Left ventricle myocardium inferior (tissue), 1 donor: ENCODE measurements at places on chromosomes 12 and 14.
A peak's percentile ranks its signal among the peaks of the same experiment; 100 is the strongest.

- DNase-seq: no peak
These were observed 57.5 kb downstream of the AP5M1 start for GRCh38 chr14:57326253-57326652.

DNA sequence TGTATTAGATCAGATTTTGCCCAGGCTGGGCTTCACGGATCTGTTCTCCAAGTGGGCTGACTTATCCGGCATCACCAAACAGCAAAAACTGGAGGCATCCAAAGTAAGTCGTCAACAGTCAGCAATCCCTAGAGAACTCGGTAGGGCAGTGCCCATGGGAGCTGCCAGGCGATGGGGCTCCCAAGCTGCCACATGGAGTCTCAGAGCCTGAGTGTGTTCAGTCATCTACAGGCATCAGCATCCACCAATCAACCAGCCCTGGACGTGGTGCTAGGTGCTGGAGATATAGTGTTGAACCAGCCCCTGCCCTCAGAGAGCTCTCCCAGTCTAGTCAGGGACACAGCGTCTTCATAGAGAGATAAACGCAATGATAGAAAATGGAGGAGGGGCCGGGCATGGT is 6.9 kb downstream of the SERPINA4 start:
- DNase-seq: no peak

- DNase-seq: no peak
These were observed 69.1 kb downstream of the PAPOLA start for GRCh38 chr14:96571311-96571710.

DNA sequence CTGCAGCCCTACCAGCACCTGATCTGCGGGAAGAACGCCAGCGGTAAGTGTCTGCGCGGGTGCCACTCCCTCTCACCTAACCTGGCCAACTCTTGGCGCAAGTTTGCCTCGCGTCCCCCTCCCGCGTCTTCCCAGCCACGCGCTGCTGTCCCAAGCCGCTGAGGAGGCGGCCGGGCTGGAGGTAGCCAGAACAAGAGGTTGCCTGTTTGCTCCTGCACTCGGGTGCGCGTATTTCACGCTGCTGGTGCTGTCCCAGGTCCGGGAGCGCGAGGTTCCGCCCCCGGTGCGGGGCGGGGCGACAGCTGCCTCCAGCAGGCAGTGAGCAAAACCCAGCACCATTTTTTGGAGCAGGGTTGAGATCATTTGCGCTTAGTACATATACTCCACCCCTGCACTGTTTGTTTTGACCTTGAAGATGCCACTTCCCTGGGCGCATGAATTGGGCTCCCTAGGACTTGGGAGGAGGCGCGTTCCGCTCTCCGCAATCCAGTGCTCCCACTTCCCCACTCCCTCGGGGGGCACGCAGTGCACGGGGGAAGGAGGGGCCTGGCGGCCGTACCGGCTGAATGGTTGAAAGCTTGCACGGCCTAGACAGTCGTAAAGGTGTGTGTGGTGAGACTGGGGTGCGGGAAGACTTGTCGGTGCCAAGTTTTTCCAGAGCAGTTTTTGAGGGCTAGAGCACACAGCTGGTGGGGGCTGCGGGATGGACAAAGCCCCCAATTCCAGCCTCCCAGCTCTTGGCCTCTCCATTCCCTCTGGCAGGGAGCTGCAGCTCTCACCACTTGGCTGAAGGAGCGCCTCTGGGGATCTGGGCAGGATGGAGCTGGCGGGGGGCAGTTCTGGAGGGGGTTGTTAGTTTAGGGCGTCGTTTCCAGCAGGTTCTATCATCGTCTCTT is 226.9 kb upstream of the CRY1 start:
- peak; percentile 46 for DNase-seq

DNA sequence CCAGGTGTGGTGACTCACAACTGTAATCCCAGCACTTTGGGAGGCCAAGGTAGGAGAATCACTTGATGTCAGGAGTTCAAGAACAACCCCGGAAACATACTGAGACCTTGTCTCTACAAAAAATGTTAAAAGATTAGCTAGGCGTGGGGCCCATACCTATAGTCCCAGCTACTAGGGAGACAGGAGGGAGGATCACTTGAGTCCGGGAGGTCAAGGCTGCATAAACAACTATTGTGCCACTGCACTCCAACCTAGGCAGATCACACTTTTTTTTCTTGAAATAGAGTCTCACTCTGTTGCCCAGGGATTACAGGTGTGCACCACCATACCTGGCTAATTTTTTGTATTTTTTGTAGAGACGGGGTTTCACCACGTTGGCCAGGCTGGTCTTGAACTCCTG is 6.1 kb downstream of the RND1 start:
- DNase-seq: no peak

DNA sequence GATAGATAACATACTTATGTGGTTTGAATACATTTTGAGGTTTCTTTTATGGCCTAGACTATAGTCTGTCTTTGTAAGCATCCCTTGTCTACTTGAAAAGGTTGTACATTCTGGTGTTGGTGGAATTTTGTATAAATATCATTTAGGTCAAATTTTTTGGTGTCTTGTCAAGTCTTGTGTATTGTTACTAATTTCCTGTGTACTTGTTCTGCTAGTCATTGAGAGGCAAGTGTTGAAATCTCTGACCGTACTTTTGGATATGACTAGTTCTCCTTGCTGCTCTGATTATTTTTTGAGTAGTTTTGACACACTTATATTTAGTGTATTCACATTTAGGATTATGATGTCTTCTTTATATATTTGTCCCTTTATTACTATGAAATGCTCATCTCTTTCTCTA is 219.6 kb downstream of the CCDC91 start:
- no peak for DNase-seq

GRCh38 chr12:52327830-52328500 is 6.8 kb upstream of the KRT83 start:
- DNase-seq: no peak

GRCh38 chr12:111181143-111181726 is 187.7 kb downstream of the PHETA1 start:
- DNase-seq: peak; percentile 69

DNA sequence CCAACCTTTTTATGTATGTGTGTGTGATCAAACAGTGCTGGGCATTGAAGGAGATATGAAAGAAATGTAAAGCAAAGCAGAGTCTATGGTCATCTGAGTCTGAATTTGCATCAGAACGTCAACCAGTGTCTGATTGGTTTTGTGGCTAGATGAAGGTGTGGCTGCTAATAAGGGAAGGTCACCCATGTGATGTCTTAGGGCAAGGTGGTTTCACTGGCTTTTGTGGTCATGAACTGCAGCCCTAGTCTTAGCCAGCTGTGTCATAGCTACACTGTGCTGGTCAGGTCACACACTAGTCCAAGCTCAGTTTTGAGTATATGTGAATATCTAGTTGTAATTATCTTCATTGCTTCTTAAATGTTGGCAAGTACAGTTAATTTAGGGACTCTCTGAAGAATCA is 105.8 kb downstream of the TGFB3 start:
- DNase-seq: no peak

GRCh38 chr12:133181238-133181959 is at the start of gene ZNF268:
ZNF268 (plus strand) TSS chr12:133181495; CDS start chr12:133181998, 503 bp downstream.
- peak; percentile 91 for DNase-seq

DNA sequence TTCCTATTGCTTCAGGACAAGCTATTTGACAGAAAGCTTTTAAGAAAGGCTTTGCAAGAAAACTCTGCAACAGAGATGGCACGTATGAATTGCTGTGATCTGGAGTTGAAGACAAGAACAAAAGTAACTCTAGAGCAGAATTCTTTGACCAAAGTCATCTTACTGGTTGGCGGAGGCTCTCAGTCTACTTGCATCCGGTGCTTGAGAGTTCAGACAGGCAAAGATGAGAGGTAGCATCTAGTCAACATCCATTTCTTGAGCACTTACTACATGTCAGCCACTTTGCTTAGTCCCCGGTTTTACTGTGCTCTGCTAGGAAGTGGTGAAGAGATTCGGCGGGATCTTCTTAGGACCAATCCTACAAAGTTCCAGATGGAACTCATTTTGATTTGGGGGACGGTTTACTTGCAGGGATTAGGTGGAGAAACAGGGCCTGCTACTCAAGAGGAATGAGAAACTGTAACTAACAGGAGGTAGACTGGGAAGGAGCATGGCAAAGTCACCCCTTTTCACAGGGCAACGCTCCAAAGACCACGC is 404 bp upstream of the CCDC91 start:
- no peak for DNase-seq

GRCh38 chr12:57637364-57637763 is 4.4 kb upstream of the B4GALNT1 start:
- DNase-seq: no peak

- no peak for DNase-seq
These were observed 28.8 kb downstream of the CCNK start for GRCh38 chr14:99509871-99510555.

- no peak for DNase-seq
These were observed 53.1 kb downstream of the YEATS4 start for GRCh38 chr12:69412655-69413054.

- DNase-seq: no peak
These were observed 5.6 kb upstream of the ST8SIA1 start for GRCh38 chr12:22340143-22340542.

GRCh38 chr14:58617619-58618018 is 20.1 kb upstream of the DACT1 start:
- DNase-seq: no peak

GRCh38 chr12:52193532-52193931 is 1.7 kb upstream of the KRT80 start:
- no peak for DNase-seq

DNA sequence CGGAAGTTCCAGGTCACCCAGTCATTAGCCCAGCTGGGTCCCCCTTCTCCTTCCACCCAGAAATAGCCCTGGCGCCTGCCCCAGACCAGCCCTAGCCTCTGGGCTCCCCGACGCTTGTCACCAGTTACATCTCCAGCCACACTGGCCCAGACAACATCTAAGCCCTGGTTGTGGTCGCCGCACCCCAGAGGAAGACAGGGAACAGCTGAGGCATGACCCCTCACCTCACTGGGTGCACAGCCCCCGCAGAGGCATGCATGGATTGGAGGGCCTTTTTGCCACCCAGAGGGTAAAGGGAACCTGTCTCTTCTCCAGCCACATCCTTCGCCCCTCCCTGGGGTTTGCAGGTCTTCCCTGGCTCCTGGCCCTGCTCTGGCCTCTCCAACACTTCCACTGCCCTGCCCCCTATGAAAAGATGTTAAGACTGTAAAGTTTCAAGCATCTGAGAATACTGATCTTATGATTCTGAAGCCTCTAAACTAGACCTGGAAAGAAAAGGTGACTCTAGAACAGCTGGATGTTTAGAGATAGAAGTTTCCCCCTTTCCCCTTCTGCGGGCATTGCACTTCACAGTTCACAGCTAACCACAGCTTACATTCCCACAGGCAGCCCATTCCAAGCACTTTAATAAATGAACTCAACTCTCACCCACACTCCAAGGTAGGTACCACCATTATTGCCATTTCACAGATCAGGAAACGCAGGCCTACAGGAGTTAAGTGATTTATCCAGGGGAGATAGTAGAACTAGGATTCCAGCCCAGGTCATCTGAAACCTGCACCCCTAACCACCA is 14.7 kb downstream of the TMEM119 start:
- no peak for DNase-seq

GRCh38 chr14:105021656-105022275 is 883 bp upstream of the CDCA4 start:
- no peak for DNase-seq

DNA sequence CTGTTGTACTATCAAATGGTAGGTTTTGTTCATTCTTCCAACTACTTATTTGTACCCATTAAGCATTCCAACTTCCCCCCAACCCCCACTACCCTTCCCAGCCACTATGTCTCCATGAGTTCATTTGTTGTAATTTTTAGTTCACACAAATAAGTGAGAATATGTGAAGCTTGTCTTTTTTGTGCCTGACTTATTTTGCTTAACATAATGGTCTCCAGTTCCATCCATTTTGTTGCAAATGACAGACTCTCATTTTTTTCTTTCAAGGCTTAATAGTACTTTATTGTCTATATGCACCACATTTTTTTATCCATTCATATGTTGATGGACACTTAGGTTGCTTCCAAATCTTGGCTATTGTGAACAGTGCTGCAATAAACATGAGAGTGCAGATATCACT is 86.2 kb downstream of the ALG10B start:
- DNase-seq: no peak

DNA sequence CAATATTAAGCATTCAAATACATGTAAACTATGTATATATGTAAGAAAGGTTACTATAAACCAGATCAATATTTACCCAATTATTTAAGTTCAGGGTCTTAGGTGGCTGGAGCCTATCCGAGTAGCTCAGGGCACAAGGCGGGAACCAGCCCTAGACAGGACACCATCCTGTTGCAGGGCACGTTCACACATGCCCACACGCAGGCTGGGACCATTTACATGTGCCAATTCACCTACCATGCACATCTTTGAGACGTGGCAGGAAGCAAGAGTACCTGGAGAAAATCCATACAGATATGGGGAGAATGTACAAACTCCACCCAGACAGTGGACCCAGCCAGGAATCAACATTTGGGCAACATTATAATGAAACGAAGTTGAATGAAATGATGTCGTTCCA is 263.0 kb upstream of the E2F7 start:
- no peak for DNase-seq

DNA sequence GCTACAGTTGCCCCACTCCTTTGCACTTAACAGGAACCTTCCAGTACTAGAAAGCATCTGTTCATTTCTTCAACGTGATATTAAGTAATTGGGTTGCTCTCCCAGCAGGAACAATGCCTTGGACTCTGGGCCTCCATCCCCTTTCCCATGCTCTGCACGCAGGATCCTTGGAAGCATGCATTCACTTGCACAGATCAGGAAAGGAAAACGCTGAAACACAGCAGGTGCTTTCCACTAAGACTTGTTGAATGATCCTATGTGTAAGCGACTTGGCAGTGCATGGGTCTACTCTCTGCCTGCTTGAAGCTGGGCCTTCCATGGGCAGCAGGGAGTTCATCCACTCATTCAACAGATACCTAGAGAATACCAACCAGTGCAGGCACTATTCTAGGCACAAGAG is 2.3 kb downstream of the LTBP2 start:
- DNase-seq: no peak

DNA sequence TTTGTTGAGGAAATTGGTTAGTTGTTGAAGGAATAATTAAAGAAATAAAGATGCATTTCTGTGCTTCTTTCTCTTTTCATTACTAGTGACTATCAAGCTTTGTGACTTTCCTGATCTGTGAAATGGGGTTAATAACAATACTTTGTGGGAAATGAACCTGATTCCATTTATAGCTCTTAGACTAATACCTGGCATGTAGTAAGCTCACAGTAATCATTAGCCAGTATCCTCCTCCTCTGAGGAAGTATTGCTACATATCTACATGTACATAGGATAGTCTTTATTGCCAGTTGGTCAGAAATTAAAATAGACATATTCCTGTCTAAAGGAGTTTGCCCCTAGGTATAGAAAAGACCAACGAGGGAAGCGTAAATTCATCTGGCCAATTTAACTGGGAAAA is 1.8 kb upstream of the CCDC198 start:
- DNase-seq: no peak

DNA sequence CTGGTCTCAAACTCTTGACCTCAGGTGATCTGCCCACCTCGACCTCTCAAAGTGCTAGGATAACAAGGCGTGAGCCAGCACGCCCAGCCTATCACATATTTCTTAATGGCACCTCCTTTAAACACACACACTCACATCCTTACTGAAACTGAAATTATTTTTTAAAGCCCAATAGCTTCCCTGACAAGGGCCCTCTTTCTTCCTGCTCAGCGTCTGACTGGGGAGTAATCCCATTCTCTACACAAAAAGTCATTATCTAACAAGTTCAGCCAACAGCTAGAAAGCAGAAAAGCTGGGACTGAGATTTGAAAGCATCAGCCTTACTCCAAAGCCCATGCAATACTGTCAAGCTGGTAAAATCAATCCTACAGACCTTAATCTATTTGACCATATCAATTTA is 10.0 kb upstream of the AICDA start:
- no peak for DNase-seq
